ENCODE measurements at places on chromosomes 16 and 17.
A peak's percentile ranks its signal among the peaks of the same experiment; 100 is the strongest.

DNA sequence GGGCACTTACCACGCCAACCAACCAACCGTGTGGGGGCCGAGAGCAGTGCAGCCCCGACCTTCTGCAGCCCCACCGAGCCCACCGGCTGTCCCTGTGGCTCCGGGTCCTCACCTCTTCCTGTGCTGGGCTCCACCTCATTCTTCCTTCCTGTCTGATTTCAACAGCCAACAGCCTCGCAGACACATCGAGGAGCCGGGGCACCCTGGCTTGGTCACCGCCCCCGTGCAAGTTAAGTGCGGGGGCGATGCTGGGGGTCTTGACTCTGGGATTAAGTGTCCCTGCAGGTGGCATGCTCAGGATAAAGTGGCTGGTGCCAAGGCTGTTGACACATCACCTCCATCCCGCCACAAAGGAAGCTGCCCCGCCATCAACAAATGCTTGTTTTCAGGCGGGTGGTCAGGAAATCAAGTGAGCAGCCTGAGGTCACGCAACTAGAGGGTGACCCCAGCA lies at the start of gene NLRC3:
Gene NLRC3, minus strand, starts transcription at position 102 of the 451 bp plus-strand sequence. CDS start 12,367 bp downstream, outside the sequence.
- no peak for DNase-seq

DNA sequence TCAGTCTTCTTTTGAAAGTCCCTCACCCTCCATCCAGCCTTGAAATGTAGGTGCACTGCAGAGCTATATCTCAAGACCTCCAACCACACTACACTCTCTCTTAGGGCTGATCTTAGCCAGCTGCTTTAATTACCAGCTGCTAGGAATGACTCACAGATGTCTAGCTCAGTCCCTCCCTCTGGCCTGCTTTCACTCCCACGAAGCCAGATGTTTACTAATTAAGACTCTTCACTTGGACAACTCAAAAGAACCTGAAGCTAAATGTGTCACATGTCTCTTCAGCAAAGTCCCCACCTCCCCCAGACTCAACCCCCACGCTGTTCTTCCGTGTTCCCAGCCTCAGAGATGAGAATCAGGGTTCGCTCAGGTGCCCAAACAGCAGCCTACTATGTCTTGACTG lies 2.6 kb downstream of the GTF3C1 start:
- no peak for DNase-seq

- DNase-seq: no peak
Observed at GRCh38 chr17:37714897-37715296, 30.0 kb downstream of the HNF1B start.

DNA sequence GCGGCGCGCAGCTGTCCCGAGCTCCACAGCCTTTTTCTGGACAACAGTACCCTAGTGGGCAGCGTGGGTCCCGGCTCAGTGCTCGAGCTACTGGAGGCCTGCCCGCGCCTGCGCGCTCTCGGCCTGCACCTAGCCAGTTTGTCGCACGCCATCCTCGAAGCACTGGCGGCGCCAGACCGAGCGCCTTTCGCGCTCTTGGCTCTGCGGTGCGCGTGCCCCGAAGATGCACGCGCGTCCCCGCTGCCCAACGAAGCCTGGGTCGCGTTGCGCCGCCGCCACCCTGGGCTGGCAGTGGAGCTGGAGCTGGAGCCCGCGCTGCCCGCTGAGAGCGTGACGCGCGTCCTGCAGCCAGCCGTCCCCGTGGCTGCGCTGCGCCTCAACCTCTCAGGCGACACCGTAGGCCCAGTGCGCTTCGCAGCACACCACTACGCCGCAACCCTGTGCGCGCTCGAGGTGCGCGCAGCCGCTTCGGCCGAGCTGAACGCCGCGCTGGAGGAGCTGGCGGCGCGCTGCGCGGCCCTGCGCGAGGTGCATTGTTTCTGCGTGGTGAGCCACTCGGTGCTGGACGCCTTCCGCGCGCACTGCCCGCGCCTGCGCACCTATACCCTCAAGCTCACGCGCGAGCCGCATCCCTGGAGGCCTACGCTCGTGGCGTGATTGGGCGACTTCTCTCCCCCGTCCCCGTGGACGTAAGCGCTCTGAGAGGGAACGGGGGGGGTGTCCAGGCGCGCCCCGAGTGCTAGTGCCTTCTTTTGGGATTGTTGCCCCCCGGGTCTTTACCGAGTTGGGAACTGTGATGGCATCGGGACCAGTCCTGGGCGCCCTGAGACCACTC lies 1.2 kb upstream of the HSF4 start:
- DNase-seq: peak; percentile 49
